Spinal cord (tissue), 10 donors: ENCODE measurements at places on chromosomes 13 and 19. TPM values are rescaled to one million over a fixed set of nuclear protein-coding genes. Genes with fewer than 3 reads are reported as not detected.

DNA sequence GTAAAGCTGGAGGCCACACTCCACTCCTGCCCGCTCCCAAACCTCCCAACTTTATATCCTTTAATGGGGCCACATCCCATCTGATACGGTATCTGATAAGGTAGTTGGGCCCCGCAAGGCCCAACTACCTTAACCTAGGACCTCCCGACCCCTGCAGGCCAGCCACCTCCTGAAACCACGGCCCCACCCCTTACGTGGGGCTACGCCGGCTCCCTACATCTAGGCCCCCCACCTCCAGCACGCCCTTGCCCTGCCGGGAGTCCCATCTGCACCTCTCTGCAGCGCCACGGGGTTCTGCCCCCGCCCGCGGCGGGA lies 2.2 kb downstream of the IGFLR1 start:
- no peak for DNase-seq

DNA sequence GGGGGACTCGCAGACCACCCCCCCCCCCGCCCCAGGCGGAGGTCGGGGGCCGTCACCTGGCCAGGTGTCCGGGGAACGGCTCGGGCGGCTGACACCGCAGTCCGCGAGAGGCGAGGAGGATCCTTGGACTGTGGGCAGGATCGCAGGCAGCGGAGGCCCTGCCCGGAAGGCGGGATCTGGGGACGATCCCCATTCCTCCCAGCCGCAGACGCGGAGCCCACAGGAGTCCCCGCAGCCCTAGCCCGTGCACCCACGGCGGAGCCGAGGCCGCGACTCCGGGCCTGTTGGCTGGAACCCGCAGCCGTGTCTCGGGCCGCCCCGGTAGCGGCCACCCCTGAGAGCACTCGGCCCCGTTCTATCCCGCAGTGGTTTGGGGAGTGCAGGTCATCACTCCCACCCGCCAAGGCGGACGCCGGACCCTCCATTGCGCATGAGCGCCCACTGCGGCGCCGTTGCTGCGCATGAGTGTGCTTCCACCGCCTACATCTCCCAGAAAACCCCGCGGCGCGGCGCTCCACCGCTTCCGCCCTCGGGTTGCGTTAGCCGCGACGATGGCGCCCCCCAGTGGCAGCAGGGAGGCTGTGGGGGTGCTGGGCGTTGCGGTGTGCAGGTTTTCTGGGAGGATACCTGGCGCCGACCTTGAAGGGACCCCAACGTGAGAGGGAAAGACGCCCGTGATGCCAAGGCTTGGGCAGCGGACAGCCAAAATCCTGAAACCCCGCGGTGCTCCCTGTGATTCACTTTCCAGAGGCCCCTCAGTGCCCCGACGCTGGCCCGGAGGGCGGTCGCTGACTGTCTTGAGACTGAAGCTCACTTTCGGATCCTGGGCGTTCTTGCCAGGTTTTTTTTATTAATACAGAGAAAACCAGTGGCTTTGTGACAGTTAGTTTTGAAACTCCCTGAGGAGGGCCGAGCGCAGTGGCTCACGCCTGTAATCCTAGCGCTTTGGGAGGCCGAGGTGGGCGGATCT lies 4.4 kb upstream of the ZNF329 start:
- peak; percentile 86 for DNase-seq

GRCh38 chr19:37594304-37594981 lies at the start of the genes ZNF540 and ZNF571:
Gene ZNF540, plus strand, starts transcription at chr19:37594876. Its CDS starts 3,572 bp downstream, at chr19:37598448.
Gene ZNF571, minus strand, starts transcription at chr19:37594792. Its CDS starts 8,116 bp downstream, at chr19:37586676.
- DNase-seq = peak; percentile 88

Gene PRX
- 6.1 TPM for polyA plus RNA-seq

Gene ABHD13
- 8.2 TPM for polyA plus RNA-seq
